ENCODE measurements at places on chromosomes 7 and 10.

DNA sequence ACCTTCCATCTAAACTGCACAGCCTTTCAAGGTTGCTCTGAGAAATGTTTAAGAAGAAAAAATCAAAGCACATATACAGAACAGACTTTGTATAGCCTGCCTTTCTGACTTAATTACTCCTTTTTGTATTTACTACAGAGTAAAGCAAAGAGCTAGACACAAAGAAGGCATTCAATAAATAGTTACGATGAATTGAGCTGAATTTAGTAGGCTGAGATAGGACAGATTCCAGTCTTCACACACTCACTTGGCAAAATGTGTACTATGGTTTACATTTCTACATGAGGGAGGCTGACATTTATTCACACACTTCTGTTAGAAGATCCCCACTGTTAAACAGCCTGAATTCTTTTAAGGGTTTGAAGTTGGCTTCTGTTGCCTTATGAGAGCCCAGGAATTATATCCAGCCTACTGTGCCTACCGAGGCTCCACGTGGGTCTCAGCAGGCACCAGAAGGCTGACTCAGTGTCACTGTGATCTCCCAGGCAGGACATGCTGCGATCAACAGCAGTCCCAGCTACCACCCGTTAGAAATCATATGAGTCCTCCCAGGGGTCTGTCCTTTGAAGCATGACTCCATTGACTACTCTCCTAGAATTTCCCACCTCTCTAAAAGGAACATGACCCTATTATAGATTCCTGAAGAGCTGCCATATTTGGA, 24.5 kb upstream of the SLC25A13 start:
- DNase-seq, result no peak

- DNase-seq, result no peak
Observed at GRCh38 chr10:13352519-13352918, 4.4 kb upstream of the SEPHS1 start.

- DNase-seq, result no peak
Observed at GRCh38 chr7:151597541-151598444, 78.1 kb upstream of the RHEB start.

DNA sequence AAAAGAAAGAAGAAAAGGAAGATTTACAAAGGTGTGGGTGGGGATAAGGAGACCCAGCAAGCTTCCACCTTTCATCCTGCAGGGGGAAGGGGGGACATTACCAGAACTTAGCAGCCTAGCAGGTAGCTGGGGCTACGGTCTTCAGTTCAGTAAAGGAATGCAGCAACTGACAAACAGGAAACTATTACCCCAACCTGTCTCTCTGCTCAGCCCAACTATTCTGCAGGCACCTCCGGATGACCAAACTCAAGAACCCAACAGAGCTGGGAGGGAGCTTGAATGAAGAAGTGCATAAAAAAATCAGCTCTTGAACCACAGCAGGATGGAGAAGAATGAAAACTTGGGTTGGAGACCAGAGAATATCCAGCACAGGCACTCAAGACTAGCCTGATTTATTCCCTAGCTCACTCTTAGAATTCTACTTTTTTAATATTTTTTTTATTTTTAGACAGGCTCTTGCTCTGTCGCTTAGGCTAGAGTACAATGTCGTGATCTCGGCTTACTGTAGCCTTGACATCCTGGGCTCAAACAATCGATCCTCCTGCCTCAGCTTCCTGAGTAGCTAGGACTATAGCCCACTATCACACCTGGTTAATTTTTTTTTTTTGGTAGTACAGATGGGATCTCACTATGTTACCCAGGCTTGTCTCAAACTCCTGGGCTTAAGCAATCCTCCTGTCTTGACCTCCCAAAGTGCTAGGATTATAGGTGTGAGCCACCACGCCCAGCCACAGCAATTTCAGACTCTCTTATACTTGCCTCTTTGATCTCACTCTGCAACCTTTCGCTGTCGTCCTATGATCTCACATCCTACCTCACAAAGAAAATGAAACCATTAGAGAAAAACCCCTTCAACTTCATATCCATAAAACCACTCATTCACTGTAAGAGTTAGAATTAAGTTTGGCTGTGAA, 18.5 kb upstream of the C10orf67 start:
- no peak for DNase-seq

- no peak for DNase-seq
Observed at GRCh38 chr7:87359366-87359765, 13.9 kb downstream of the CROT start.

DNA sequence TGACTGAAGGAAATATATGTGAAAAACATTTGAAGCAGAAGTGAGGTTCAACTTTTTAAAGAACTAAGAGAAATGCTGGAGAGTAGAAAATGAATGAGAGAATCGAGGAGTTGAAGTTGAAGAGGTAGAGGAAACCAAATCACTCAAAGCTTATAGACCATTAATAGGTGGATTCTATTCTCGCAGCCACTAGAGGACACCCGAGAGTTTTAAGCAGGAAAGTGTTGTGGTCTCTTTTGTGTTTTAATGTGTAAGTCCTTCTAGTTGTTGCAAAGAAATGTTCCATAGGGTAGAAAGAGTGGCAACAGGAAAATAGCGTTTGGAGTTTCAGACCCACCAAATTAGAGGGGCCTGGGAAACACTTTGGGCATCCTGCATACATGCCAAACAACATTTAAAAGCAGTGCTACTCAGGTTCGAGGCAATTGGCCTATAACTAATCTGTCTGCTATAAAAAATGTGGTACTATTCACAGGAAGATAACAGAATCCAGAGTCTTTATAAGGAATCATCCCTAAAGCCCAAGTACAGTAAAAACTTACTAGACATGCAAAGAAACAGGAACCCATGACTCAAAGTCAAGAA, 75.3 kb upstream of the TAS2R16 start:
- DNase-seq, result no peak

- DNase-seq, result no peak
Observed at GRCh38 chr7:25940086-25940906, 211.7 kb upstream of the NFE2L3 start.

- DNase-seq, result no peak
Observed at GRCh38 chr10:9379183-9379582, 1324.7 kb downstream of the GATA3 start.

DNA sequence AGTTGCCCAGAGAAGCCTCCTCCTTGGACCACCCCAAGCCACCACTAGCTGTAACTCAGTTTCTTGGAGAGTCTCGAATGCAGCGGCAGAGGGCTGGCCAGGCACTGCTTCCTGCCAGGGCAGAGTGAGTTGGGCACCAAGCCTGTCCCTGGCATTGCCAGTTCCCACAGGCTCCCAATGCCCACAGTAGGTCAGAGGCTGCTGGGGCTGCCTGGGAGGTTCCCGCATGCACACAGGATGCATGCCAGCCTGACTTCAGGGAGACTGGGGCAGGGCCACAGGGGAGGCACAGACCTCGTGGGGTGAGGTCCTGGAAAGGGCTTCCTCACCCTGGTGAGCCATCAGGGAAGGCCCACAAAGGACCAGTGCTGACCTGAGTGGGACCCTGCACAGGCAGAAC, 152.8 kb downstream of the ZNF248 start:
- no peak for DNase-seq

DNA sequence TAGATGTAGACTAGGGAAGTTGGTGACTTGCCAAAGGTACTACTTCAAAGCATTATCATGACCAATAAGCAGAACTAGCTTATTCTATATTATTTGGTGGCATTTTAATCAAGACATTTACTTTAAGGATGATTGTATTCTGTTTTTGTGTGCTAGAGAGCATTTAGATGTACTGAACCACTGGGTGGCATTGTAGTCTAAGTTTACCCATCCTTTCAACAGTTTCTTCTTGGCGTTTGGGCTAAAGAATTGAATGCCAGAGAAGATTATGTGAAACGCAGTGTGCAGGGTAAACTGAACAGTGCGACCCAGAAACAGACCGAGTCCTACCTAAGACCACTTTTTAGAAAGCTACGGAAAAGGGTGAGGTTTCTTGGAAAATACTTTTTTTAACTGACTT, 26.8 kb downstream of the PRPF18 start:
- DNase-seq, result no peak

- DNase-seq, result no peak
Observed at GRCh38 chr7:90267263-90267858, 22.4 kb downstream of the CFAP69 start.
